ENCODE measurements at places on chromosomes 1 and 21. TPM values are rescaled to one million over a fixed set of nuclear protein-coding genes. Genes with fewer than 3 reads are reported as not detected.

FNDC5 gene
- total RNA-seq = 2.7 TPM

C1orf56 gene
- 2.4 TPM for total RNA-seq

CFH gene
- total RNA-seq = 3.8 TPM

SMPDL3B gene
- 0.86 TPM for total RNA-seq

ZBTB21 gene
- 17.7 TPM for total RNA-seq

PDPN gene
- total RNA-seq = 19.6 TPM

MAEL gene
- total RNA-seq = not detected

DMRTA2 gene
- 24.9 TPM for total RNA-seq

EDARADD gene
- total RNA-seq = 6.0 TPM

UCK2 gene
- total RNA-seq = 95.0 TPM

Data from Daoy (cell line).